ENCODE measurements at places on chromosomes 13 and 19.

DNA sequence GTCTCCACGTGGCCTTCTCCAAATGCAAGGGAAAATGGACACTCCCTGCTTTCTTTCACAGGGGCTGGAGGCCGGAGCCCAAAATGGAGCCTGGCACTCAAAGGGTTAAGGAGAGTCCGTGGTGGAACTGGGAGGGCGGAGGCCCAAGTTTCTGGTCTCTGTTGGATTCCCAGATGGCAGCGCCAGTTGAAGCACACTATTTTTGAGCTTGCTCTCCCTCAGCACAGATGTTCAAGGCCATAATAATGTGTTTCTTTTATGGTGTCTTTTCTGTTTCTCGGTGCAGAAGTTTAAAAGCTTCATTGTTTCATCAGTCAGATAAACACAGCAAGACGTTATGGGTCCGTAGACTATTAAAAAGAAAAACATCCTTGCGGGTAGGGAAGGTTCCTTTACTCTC is 67.6 kb downstream of the TNFRSF19 start:
- no peak for DNase-seq

GRCh38 chr13:99322297-99323103 is 15.3 kb upstream of the GPR183 start:
- no peak for DNase-seq

GRCh38 chr19:51448411-51449016 is 9.7 kb downstream of the SIGLEC8 start:
- no peak for DNase-seq

DNA sequence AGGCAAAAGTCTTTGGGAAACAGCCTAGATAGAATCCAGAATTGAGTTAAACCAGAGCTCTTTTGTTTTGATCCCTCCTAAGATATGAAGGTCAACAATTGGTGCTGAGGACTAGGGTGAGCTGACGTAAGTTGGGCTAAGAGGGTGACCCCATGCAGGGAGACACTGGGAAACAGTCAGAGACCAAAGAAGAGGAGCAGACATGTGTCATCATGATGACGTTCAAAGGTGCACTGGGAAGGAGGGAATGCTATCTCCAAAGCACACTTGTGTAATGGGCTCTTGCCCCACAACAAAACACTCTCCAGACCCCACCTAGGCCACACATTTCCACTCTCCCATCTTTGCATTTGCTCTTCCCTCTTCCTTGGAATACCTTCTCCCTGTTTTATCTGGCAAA is 481.4 kb downstream of the COG6 start:
- no peak for DNase-seq

- no peak for DNase-seq
Observed at GRCh38 chr19:56595548-56595899, 422 bp downstream of the ZNF71 start.

- DNase-seq: no peak
Observed at GRCh38 chr13:29483211-29483610, 112.3 kb downstream of the SLC7A1 start.

DNA sequence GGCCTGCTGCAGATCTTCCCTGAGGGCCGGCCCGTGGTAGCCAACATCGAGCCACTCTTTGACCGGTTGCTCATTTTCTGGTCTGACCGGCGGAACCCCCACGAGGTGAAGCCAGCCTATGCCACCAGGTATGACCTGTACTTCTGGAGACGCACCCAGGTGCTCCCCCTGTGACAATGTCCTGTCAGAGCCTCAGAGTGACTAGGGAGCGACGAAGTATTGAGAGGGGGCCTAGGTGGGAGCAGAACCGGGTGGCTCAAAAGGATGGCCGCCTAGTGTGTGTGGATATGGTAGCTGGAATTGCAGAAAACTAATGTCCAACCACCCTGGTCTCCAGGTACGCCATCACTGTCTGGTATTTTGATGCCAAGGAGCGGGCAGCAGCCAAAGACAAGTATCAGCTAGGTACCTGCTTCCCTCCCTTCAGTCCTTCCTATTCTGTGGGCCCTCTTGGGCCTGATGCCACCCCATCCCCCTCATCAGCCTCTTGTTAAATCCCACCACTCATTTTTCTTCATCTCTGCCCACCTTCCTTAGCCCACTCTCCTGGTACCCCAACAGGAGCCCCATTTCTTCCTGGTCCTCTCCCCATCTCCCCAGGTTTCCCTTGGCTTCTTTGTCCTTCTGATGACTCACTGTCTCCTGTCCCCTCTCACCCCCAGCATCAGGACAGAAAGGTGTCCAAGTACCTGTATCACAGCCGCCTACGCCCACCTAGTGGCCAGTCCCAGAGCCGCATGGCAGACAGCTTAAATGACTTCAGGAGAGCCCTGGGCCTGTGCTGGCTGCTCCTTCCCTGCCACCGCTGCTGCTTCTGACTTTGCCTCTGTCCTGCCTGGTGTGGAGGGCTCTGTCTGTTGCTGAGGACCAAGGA is 8.4 kb downstream of the EGLN2 start:
- DNase-seq: no peak

DNA sequence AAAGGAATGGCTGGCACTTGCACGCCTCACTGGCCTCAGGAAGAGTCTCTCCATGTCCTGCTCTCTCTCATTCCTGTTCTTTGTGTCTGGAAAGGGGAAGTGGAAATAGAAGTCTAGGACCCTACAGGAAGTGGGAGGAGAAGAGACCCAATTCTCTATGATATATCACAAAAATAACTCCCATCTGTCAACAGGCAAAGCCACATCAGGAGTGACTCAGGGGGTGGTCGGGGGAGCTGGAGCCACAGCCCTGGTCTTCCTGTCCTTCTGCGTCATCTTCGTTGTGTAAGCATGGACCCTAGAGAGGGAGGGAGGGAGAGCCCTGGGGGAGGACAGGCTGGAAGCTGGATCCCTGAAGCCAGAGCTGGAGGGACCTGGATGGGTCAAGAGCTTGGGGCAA is 3.0 kb downstream of the SIGLEC9 start:
- no peak for DNase-seq

DNA sequence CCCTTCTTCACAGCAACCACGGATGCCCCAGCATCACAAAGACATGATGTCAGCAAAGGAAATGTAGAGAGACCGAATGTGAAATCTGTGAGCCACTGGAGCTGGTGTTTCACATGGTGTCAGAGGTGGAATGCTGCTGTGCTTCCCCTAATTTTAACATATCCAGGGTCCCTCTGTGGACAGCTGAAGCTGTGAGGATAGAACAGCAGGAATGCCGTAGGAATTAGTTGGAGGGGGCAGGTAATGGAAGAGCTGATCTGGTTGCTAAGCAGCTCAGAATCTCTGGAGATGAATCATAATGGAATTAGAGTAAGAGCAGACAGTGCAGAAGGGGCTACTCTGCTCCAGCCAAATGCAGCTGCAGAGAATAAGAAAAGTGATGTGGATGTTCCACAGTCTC is 68.9 kb upstream of the ZNF835 start:
- DNase-seq: no peak

GRCh38 chr19:12723381-12723640 is 421 bp downstream of the TNPO2 start:
- no peak for DNase-seq

GRCh38 chr19:8518536-8518935 is 4.6 kb upstream of the ZNF414 start:
- no peak for DNase-seq

GRCh38 chr13:34913040-34913439 is 29.0 kb upstream of the NBEA start:
- no peak for DNase-seq

- no peak for DNase-seq
Observed at GRCh38 chr13:100182900-100183490, 94.1 kb downstream of the PCCA start.

DNA sequence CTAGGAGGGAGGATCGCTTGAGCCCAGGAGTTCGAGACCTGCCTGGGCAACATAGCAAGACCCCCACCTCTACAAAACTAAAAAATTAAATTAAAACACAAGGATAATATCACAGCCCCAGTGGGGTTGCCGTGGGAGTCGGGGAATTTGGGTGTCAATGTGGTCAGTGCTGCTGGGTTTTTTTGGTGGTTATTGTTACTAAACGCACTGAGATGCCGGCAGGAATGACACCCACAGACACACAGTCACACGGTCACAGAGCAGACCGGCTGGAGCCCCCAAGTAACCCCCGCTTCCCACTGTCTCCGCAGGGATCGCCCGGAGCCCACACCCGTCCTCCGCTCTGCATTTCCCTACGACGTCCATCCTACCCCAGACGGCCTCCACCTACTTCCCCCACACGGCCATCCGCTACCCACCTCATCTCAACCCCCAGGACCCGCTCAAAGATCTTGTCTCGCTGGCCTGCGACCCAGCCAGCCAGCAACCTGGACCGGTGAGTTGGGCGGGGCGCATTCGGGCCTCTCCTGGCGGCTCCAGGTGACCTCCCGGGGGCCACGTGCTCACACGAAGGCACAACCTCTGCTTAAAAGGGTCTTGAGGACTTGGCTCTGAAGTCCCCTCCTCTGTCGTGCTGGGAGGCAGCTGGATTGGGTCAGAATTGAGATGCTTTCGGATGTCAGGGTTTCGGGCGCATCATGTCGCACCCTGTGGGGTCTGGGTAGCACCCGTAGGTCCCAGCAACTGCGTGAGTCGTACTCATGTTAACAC is 28.0 kb downstream of the SMIM24 start:
- no peak for DNase-seq

- DNase-seq: no peak
Observed at GRCh38 chr13:50611117-50611781, 232.2 kb downstream of the DLEU7 start.

DNA sequence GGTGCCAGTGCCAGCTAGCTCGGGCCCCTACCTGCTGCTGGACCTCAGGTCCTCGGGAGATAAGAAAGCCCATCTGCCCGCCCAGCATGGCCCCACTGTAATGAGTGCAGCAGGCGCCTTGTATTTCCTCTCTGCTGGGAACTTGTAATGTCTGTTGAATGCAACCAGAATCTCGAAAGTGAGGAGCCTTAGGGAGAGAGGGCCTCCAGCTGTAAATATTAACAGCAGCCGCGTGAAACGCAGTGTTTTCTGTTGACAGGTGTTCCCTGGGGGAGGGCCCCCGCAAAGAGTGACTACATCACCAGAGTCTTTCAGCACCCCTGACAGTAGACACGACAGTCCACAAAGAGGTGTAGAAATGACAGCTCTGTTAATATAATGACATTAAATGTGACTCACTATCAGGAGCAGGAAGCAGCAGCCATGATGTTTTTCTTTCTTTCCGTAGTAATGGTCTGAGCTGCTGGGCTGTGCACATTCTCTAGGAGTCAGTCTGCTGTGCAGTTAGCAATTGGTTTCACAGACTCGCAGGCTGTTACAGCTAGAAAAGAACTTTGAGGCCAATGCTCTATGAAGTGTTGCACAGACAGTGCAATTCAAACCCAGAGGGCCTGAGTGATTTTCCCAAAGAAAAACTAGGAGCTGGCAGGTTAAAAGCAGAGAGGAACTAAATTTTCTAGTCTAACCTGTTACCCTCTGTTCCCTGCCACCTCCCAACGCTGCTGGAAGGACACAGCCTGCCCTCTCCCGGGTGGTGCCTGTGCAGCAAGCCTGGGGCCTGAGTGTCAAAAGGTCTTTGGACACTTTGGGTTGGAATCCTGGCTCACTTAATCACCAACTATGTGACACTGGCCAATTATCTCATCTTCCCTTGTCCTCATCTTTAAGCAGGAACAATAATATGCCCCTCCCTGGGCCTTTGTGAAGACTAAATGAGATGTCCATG is 58.6 kb upstream of the WASF3 start:
- no peak for DNase-seq

GRCh38 chr13:95335667-95336066 is 34.4 kb upstream of the ABCC4 start:
- DNase-seq: no peak

DNA sequence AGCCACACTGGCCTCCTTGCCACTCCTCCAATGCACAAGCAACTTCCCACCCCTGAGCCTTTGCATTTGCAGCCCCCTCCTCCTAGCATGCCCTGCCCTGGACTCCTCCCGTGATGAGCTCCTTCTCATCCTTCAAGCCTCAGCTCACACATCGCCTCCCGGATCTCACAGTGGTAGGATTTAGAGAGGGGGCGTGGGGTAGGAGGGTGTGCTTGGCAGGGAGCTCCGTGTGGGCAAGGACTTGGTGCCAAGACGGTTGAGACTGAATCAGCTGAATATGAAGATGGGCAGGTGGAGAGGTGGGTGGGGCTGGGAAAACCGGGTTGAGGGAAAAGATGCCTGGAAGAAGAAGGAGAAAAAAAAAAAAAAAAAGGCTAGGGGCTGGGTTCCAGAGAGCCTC is 48.4 kb upstream of the ZNRF4 start:
- DNase-seq: no peak

GRCh38 chr19:50187937-50188336 is 15.5 kb upstream of the MYH14 start:
- no peak for DNase-seq

DNA sequence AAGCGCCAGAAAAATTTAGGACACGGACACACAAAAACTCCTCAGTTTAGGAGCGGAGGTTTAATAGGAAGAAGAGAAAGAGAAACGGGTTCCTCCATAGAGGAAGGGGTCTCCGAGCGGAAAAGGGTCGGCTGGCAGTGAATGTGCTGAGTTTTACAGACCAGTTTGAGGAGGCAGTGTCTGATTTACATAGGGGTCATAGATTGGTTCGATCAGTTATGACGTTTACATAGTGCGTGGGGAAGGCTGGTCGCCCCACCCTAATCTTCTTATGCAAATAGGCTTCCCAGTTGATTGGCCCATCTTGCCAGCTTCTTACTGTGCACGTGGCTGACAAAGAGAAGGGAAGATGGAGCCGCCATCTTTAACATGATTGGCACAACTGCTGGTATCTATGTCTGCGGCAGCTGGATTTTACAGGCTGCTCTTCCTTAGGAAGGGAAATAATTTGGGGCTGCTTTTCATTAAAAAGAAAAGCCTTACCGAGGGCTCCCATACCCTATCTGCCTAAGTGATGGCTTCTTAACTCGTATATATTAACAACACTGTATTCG is 1.2 kb upstream of the ZNF225 start:
- DNase-seq: no peak

DNA sequence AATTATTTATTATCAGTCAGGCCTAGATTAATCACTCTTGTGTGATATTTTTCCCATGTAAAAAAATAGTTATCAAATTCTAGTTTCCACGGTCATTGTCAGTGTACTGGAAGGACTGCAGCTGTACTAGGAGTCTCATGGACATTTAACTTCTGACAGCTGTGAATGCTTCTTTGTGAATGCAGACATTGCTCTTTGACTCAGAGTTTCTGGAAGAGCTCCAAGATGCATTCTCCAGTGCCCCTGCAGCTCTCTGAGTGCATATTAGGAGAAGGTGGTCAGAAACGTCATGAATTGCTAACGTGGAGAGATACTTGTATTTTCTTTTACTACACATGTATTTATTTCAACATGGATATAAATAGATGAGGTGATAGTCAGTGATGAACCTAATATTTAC is 9.7 kb upstream of the SLITRK5 start:
- DNase-seq: no peak

Data from activated CD4-positive, alpha-beta T cell treated with anti-CD3 and anti-CD28 coated beads for 1 hour (primary cell).